ENCODE measurements at places on chromosomes 3 and 15.
A peak's percentile ranks its signal among the peaks of the same experiment; 100 is the strongest.

DNA sequence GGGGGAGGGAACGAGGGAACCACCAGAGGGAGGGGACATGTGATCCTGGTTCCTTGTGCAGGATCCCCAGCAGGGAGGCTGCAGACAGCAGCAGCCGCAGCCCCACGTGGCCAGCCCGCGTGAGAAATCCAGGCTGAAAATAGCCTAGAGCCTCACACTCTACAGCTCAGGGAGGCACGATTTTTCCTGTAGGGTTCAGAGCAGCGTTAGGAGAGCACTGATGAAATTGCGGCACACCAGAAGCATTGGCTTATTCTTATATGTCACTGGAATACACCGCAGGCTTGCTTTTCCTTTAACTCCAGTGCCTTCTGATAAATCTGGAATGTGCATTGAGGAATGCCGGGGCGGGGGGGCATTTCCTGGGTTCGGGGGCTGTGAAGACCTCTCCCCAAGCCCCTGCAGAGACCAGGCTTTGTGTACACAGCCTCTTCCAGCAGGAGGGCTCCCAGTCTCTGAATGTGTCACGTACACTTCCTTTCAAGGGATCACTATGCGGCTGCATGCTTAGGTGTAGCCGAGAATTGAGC is 193.0 kb downstream of the ATP10A start:
- no peak for DNase-seq

DNA sequence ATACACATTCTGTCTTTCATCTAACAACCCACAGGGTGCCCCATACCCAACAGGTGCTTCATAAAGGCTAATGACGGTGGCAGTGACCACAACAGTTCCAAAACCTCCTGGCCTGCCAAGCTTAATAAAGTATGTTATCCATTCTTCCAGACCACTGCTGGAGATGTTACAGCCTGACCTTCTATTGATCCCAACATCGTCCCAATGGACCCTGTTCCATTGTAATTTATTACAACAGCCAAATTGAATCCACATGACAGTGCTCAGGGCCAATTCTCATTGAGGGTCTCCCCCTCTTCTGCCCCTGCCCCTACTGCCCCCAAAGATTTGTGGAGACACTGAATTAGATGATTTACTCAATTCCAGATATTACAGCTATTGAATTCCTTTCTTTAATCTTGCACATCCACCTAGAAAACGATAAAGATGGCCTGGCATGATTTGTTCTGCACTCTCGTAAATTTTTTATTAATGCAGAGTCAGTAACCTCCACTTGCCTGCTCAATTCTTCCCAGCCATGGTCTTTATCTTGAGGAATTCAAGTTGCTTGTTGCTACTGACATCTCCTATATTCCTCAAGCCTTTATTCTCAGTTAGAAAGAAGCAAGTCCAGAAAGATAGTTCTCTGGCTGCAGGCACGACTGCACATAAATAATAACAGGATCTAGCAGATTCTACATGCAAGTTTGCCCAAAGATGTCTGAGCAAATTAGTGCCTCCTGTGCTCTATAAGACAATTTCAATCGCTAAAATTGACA is 407.6 kb downstream of the ERC2 start:
- no peak for DNase-seq

- peak; percentile 33 for DNase-seq
These were observed 60.5 kb upstream of the TBC1D5 start for GRCh38 chr3:17802950-17803349.

DNA sequence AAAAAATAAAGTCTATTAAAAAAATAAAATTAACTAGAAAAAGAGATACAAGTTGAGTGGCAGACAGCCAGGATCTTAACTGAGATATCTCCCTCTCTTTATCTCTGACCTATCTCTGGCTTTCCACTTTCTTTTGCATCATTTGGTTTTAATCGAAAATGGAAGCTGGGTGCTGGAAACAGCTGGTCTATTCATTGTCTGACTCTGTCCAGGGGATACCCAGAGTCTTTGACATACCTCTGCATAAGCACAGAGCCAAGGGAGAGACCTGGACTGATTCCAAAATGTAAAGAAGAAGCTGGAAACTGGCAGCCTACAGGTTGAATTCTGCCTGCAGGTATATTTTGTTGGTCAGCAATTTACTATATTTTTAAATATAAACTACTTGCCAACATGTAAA is 29.6 kb upstream of the CRBN start:
- DNase-seq, result no peak

GRCh38 chr3:125496701-125497100 is 23.3 kb downstream of the SNX4 start:
- DNase-seq, result peak; percentile 78

DNA sequence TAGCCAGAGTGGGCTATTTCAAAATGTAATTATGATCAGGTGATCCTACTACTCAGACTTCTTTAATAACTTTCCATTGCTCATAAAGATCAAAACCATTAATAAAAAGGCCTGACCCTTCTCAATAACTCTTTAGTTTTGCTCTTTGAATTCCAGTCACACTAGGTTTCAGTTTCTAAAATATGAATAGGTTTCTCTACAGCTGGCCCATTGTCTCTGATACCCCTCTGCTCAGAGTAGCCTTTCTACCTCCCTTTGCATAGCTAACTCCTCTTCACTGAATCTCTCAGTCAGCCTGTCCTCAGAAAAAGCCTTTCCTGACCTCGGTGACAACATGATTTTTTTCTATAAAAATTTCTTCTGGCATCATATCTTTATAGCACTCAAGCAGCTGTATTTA is 209.1 kb downstream of the UNC13C start:
- no peak for DNase-seq

DNA sequence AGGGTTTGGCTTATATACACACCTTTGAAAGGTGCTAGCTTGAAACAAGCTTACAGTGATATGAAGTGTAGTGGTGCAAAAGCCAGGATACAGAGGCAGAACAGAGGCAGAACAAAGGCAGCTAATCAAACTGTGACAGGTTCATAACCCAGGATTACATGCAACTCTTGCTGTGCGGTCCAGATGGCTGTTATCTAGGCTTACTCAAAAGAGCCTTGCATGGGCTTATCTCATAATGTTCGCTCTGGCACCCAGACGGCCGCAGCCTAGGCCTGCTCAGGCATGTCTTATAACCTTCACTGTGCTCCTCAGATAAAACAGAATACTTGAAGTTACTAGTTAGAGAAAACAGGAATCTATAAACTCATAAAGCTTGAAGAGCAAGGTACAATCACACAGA is 22.8 kb upstream of the NOX5 start:
- peak; percentile 97 for DNase-seq

DNA sequence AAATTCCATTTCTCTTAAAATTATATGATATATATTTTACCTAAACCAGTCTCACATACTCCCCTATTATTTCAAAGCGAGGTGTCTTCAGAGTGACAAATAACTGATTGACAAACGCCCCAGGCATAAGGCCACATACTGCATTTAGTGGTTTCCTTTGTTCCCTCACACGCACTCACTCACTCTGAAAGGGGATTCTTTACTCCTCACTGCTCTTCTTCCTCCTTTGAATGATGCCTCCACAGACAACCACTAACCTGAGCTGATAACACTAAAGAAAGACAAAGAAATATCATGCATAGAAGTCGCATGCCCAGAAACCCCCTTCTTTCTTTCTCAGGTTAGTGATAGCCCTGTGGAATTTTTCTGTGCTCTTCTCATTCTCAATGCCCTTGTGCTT is 24.1 kb upstream of the BBX start:
- no peak for DNase-seq

DNA sequence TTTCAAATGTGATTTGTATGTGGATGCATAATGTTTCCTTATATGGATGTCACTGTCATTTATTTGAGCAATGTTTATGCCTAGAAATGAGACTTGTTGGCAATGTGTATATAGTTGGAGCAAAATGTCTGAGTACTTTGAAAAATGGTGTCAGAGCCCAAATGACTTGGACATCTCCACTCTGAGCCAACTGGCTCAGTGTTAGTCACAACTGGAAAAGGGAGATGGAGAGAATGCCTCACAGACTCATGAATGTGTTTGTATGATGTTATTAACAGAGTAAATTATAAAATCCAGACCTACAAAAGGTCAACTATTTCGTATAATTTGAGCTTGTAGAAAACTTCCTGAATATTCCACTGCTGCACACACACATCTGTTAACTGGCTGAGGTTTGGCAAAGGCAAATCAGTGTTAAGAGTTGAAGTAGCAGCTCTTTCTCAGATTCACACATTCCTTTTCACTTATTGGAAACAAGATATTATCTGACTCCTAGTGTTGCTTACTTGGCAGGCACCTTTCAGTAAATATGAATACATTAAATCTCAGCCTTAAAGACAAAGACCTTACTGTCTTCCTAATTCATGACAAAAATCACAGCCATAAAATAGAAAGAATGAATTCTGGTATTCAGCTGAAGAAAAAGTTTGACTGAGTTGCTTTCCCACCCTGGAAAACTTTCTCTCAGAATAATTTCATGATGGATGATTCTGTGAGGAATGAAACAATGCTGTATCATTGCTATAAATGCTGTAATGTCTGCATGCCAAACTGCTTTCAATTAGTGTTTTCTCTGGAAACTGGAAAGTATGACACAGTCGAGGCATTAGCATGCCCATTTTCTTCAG is 27.0 kb downstream of the ADIPOQ start:
- no peak for DNase-seq

- DNase-seq, result no peak
These were observed 2.6 kb upstream of the GNB5 start for GRCh38 chr15:52193791-52194190.

- DNase-seq, result no peak
These were observed 44.3 kb upstream of the TM4SF4 start for GRCh38 chr3:149430216-149430615.

GRCh38 chr3:172918568-172919296 is 168.2 kb downstream of the ECT2 start:
- no peak for DNase-seq

DNA sequence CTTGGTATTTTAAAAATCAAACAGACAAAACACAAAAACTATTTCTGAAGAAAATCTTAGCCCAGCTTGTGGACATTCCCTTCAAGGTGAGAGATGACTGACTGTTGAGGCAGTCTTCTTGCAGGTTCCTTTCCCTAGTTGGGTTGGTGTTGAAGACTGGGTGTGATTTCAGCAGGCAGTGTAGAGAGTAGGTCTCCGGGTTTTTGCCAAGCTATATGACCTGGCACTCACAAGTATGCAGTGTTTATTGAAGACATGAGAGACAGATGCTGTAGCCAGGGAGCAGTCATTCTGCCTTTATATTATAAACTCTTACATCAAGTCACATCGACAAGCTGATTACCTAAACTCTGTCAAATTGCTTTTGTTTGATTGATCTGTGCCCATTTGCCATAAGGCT is 17.5 kb downstream of the SENP8 start:
- no peak for DNase-seq

GRCh38 chr3:4740397-4741105 is 238.7 kb upstream of the BHLHE40 start:
- peak; percentile 63 for DNase-seq

DNA sequence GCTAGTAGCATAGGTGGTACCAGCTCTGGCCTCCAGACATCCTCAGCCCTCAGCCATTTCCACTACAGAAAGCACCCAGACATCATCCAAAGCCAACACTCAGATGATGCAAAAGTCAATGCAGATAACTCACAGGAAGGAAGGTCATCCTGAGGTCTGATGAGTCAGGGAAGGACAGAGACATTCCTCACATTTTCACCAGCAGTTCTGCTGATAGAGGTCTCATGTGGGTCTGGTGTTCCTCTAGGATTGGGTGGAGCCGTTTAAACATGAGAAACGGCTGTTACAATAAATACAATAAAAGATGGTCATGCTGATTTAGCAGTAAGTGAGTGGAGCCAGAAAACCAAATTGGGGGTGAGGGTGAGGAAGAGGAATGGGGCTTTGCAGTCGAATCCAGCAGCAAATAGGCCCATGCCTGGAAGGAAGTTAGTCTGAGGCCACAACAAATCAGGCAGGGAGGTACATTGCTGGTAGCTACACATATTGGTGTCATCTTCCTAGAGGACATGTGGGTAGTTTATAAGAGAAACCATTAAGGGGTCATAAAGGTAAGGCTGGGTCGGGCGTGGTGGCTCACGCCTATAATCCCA is 33.3 kb upstream of the FLNB start:
- DNase-seq, result peak; percentile 21

DNA sequence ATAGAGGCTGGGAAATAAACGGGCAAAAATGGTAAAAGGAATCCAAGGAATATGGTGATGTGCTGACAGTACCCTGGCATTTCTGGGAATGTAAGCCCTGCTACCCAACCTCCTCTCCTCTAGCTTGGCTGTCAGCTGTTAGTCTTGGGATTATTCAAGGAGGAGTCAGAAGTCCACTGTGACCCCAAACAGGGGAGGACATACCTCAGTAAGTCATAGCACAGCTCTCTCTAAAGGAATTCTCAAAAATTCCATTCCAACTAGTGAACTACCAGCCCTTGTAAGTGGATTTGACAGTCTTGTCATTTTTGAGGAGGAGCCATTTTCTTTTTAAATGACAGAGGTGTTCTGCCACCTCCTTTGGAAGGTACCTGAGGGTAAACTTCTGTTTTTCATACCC is 207.5 kb downstream of the PDCD6IP start:
- DNase-seq, result no peak

GRCh38 chr3:129836381-129837064 is 57.0 kb downstream of the TMCC1 start:
- peak; percentile 3 for DNase-seq

- DNase-seq, result no peak
These were observed 101.9 kb upstream of the RNU6-1 start for GRCh38 chr15:67941648-67942310.

DNA sequence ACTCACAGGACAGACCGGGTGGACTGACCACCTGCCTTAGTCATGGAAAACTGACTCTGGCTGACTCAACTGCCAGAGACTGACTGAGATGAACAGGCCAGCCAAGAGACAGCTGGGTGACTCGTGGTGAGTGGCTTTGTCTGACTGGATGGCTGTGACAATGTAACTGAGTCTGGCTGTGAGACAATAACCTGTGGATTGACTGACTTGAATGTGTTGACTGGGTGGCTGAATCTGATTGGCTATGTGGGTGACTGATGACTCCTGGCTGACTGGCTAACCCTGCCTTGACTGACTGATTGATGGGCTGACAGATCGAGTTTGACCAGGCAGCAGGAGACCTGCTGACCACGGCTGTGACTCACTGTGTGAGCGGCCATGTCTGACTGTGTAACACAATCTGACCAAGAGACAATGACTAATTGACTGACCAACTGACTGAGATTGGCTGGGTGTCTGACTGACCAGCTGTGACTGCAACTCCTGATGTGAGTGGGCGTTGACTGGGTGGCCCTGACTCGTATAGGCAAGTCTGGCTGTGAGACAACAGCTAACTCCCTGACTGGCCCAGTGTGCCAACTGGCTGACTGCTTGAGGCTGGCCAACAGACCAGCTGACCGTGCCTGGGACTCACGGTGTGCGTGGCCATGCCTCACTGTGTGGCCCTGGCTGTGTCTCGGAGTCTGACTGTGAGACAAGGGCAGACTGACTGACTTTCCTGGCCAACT is 509.1 kb downstream of the SHQ1 start:
- peak; percentile 27 for DNase-seq

- DNase-seq, result peak; percentile 36
These were observed 221.7 kb upstream of the TBC1D5 start for GRCh38 chr3:17964108-17964507.

DNA sequence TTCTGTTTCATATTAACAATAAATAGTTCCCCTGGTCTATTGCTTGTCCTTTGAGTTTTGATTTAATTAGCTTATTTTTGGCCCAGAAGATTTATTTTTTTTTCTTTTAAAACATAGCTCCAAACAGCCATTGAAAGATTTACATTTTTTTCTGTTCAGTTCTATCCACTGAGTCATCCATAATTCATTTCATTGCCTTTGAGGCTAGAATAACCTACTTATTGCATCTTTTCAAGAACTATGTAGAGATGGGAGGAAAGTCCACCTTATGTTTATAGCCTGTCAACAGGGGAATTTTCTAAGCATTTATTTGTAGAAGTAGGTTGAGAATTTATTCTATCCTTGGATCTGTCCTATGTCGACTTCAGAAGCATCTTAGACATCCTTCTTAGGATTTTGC is 53.4 kb upstream of the CHD2 start:
- DNase-seq, result no peak

All from OCI-M1 (cell line).